ENCODE measurements at places on chromosomes 2 and 18. TPM values are rescaled to one million over a fixed set of nuclear protein-coding genes. Genes with fewer than 3 reads are reported as not detected.

Gene LANCL1
- total RNA-seq = 58.1 TPM

DNA sequence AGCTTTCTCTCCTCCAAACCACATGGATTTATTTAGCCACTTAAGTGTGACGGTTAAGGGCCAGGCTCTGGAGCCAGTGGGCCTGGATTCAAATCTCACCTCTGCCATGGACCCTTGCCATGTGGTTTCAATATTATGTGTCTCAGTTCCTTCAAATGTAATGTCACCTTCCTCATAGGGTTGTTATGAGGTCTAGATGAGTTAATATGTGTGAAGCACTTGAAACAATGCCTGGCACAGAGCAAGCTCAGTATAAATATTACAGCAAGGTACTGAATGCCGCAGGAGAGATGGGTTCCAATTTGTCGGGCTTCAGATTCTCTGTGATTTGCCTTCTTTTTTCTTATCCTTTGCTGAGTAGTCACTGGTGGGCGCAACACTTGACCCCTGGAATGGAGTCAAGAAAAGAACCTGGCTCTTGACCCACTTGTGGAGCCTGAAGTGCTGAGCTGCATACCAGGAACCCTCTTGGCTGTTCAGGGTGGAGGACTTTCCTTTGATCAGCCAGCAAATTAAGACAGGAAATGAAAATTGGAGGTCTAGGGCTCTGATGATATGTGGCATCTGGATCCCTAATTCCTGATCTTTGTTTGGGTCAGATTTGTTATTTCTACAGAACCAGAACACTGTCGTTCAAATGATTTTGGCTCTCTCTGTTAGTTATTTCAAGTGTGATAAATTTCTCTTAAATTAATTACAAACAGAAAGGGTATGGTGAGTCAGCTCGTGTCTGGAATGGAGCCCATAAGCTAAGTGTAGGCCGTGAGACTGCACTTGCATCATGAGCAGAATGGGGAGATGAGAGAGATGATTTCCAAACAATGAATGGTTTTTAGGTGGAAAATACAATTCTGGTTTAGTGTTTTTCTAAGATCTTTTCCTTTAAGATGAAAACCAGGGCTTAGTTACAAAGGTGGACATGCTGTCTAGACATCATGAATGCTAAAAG is 293.0 kb downstream of the KCNS3 start:
- DNase-seq = no peak

GRCh38 chr2:163693484-163693883 is 42.3 kb downstream of the FIGN start:
- DNase-seq = no peak

DNA sequence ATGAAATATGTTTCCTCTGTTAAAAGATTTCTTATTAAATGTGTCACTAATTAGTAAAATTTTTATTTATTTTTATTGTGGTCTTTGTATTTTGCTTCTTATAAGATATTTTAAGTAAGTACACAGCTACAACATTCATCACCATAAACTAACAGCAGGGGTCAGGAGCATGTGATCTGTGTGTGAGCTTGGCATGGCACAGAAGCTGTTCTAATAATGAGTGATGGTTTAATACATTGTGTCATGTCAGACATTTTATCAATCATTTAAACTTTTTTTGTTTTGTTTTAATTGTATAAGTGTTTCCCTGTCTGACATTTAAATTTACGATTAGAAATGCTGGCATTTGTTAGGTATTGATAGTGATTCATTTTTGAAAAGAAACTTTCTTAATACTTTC is 585.4 kb downstream of the DSC3 start:
- no peak for DNase-seq

GRCh38 chr2:173279527-173279868 is 75.2 kb upstream of the CDCA7 start:
- no peak for DNase-seq

Gene AGXT
- total RNA-seq = 1.0 TPM

- no peak for DNase-seq
These were observed 83.3 kb downstream of the ICOS start for GRCh38 chr2:204019572-204020501.

DNA sequence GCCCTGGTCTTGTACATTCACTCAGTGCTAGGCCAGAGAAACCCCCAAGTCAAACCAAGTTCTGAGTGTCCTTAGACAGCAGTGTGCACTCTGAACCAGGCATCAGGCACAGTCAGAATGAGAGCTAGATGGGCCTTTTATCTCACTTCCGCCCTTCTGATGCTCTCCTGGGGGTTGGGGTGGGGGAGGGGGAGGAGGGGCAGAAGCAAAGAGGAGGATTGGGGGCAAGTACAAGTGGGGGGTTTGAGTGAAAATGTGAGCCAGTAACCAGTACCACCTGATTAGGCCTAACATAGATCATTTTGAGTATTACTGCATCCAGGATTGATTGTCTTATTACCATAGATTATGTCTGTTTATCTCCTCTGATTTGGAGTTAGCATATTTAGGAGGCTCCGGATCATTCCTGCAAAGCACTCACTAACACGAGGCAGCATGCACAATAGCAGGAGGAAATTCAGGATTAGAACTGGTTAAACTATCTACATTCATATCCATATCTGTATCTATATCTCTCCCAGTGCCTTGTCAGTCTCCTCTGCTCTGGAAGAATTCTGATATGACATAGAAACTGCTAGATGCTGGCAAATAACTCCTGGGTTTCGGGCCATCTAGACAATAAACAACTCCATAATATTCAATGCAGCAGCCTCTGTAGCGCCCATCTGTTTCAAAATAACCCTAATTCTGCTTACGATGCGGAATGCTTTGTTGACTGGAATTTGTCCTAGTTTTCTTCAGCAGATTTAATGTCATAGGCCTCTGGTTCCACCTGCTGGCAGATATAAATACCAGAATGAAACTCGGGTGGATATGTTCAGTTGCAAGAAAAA is 149.1 kb downstream of the RHBDD1 start:
- peak; percentile 11 for DNase-seq

GRCh38 chr2:129334128-129334527 is 645.3 kb upstream of the RAB6C start:
- no peak for DNase-seq

GRCh38 chr18:25038261-25038660 is 313.7 kb downstream of the ZNF521 start:
- DNase-seq = no peak

DNA sequence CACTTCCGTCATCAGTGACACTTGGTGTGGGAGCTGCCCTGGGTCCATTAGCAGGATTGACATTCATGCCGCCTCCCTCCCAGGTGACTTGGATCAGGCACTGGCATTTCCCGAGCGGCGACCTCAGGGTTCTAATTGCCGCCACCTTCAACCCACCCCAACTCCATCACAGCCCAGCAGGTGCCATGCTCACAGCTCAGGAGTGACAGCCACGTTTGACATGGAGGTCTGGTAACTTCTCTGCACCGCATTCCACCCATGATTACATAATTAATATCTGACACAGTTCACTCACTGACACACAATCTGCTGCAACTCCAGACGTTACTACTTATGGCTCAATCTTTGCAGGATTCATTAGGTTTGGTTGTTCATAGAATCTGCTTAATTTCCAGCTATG is 450.9 kb upstream of the MYT1L start:
- no peak for DNase-seq

DNA sequence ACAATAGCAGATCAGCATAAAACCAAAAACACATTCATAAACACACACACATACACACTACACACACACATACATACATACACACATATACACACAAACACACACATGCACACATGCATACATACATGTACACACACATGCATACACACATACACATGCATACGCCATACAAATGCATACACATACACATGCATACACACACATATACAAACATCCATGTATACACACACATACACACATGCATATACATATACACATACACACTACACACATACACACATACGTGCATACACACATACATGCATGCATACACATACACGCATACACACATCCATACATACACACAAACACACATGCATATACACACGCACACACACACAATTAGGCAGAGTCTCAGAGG is 490.1 kb downstream of the TNS1 start:
- DNase-seq = no peak

GRCh38 chr2:180180511-180180910 is 173.4 kb upstream of the CWC22 start:
- DNase-seq = no peak

DNA sequence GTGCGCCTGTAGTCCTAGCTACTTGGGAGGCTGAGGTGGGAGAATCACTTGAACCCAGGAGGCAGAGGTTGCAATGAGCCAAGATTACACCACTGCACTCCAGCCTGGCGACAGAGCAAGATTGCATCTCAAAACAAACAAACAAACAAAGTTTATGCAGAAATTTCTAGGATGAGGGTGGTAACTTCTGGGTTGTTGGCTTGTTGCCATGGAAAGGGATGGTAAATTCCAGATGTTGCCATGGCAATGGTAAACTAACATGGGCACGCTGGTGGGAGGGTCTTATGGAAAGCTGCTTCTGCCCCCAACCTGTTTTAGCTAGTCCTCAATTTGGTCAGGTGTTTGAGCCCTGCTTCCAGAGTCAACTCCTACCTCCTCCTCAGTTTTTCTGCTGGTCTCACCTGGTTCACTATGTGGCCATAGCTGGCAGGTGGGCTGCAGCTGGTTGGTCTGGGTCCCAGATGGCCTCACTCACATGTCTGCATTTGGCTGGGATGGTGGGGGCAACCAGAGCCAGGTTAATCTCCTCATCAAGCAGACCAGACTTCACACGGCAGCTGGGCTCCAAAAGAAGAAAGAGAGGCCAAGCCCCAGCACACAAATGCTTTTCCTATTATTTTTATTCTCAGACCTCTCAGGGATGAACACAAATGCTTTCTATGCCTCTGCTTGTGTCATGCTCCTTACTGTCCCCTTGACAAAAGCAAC is 26.6 kb upstream of the TEX44 start:
- no peak for DNase-seq

Gene UGGT1
- 60.3 TPM for total RNA-seq

- no peak for DNase-seq
These were observed 156.6 kb upstream of the ID2 start for GRCh38 chr2:8525236-8525581.

Gene RSAD2
- 4.4 TPM for total RNA-seq

GRCh38 chr2:148819019-148819585 is 55.9 kb upstream of the KIF5C start:
- DNase-seq = no peak

GRCh38 chr2:162258169-162258568 is 14.9 kb upstream of the FAP start:
- DNase-seq = no peak

Gene HPCAL1
- 16.8 TPM for total RNA-seq

GRCh38 chr18:42298759-42299675 is 344.0 kb downstream of the PIK3C3 start:
- peak; percentile 72 for DNase-seq

Gene MYO1B
- 158 TPM for total RNA-seq

Gene CNGA3
- 5.3 TPM for total RNA-seq

DNA sequence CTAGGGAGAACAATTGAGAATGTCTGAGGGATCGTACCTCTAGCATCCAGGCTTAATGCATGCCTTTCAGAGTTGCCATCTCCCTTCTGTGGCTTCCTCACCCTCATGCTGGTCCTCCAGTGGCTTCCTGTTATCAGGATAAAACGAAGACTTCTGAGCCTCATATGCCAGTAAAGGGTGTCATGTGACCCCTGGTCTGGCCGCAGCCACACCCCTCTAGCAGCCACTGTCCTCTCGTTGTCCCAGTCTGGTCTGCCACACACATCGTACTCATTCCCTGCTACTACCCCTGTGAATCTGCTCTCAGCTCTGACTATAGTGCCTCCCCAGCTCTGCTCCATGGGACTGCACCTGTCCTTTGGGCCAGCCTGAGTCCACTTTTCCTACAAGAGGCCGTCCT is 62.6 kb upstream of the TMEM177 start:
- no peak for DNase-seq

Gene GRHL1
- 14.4 TPM for total RNA-seq

Gene ANKRD62
- not detected for total RNA-seq

- DNase-seq = no peak
These were observed 233.7 kb downstream of the METTL4 start for GRCh38 chr18:2337552-2338141.

DNA sequence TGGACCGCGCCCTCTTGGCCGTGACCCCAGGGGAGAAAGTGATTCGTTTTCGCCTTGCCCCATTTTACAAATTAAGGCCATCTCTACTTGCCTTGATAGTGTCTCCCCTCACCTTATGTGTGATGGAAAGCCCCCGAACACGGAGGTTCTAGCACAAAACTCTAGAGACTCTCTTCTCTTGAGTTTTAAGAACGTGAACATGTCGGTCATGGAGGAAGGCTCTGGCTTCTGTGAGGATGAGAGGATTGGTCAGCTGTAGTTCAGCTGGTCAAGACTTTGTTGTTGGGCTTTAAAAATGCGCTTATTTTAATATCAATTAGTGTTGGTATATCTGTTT is 828 bp downstream of the DYNC1I2 start:
- no peak for DNase-seq

GRCh38 chr2:234345921-234346320 is 151.0 kb downstream of the ARL4C start:
- DNase-seq = no peak

DNA sequence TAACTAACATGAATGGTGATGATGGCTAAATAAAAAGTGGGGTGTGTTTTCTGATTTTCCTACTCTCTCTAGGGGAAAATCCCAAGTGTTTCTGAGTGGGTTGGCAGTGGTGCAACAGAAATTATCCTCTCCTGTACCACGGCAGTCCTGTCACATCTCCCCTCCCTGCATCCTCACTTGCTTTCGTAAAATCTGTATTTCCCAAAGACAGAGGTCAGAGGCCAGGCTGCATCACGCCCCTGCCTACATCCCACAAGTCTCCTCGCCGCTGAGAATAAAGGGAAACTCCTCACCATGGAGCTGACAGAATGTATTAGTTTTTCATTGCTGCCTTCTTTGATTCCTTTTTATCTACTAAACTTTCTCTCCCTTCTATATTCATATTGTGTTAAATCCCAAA is 13.1 kb downstream of the FBLN7 start:
- no peak for DNase-seq

- no peak for DNase-seq
These were observed 203.5 kb downstream of the CYP26B1 start for GRCh38 chr2:71944183-71944550.

Gene SPATA3
- not detected for total RNA-seq

- DNase-seq = no peak
These were observed 40.1 kb downstream of the RASGRP3 start for GRCh38 chr2:33516456-33516995.

Gene FTCDNL1
- 1.2 TPM for total RNA-seq

Gene EGR4
- 0.12 TPM for total RNA-seq

DNA sequence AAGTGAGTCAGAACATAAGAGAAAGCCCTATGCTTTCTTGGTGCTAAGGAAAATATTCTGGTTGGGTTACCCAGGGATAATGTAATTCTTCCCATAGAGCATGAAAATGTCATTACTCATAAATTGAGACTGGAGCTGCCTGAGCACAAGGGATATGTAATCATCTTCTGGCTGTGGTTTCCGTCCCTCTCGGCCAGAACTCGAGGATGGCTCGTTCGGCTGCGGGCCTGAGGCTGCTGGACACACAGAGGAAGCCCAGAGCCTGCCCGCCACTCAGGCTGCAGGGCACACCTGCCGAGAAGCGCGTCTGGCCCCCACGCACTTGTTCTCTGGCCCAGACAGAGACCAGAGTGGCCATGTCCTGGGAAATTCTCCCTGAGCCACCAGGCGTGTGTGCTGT is 104.9 kb downstream of the ASAP2 start:
- no peak for DNase-seq

All from progenitor cell of endocrine pancreas (in vitro differentiated cells).